ENCODE measurements at places on chromosomes 4 and X. TPM values are rescaled to one million over a fixed set of nuclear protein-coding genes. Genes with fewer than 3 reads are reported as not detected.

The POLN gene
- total RNA-seq = 2.3 TPM

DNA sequence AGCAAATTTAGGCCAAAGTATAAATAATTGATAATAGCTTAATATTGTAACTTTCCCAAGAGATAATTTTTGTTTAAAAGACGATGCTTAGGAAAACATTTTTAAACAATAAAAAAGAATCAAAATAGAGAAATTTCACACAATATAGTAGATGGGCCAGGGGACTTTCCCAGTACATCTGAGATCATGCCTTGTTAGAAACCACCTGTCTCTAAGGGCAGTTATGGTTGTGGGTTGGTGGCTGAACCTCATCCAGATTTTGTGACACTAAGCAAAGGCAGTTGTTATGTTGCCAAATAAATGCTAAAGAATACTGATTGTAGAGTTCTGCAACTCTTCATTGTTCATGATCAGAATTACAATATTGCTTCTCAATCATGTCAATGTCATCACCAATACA lies 270.6 kb downstream of the BANK1 start:
- H3K4me1 ChIP-seq = no peaks in the 10 kb centered on the region
- H3K27me3 ChIP-seq = no peaks in the 10 kb centered on the region
- H3K4me3 ChIP-seq = no peak overlapping the region
- no peaks in the 10 kb centered on the region for H3K36me3 ChIP-seq
- no peak overlapping the region for H3K27ac ChIP-seq

The EGF gene
- total RNA-seq = not detected

DNA sequence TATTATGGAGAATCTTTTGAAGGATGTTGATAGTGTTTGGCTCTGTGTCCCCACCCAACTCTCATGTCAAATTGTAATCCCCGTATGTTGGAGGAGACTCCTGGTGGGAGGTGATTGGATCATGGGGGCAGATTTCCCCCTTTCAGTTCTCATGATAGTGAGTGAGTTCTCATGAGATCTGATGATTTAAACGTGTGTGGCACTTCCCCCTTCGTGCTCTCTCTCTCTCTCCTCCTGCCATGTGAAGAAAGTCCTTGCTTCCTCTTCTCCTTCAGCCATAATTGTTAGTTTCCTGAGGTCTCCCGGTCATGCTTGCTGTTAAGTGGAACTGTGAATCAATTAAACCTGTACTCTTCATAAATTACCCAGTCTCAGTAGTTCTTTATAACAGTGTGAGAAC lies 166.1 kb upstream of the NUDT6 start:
- no peak overlapping the region for H3K4me3 ChIP-seq
- no peaks in the 10 kb centered on the region for H3K4me1 ChIP-seq
- peaks cover 31% of the 10 kb centered on the region for H3K36me3 ChIP-seq
- H3K27me3 ChIP-seq = no peaks in the 10 kb centered on the region
- DNase-seq = no peak

GRCh38 chrX:74449322-74449936 lies 28.1 kb downstream of the SLC16A2 start:
- H3K4me1 ChIP-seq = peaks cover 4% of the 10 kb centered on the region
- H3K36me3 ChIP-seq = no peaks in the 10 kb centered on the region
- no peak for DNase-seq
- H3K27ac ChIP-seq = no peak overlapping the region
- H3K27me3 ChIP-seq = no peaks in the 10 kb centered on the region

GRCh38 chr4:154626793-154627484 lies 14.5 kb upstream of the FGG start:
- no peaks in the 10 kb centered on the region for H3K36me3 ChIP-seq
- no peaks in the 10 kb centered on the region for H3K4me1 ChIP-seq
- H3K27ac ChIP-seq = no peak overlapping the region
- DNase-seq = peak; percentile 80
- peaks cover 28% of the 10 kb centered on the region for H3K27me3 ChIP-seq
- H3K4me3 ChIP-seq = no peak overlapping the region

The TRMT44 gene
- 35.7 TPM for total RNA-seq

GRCh38 chr4:165872461-165873297 lies at the start of gene TLL1:
TLL1 (plus strand) TSS chr4:165873237; CDS start chr4:165873905, 668 bp downstream.
- peak within 1 kb of the TSS; percentile 43 for H3K4me3 ChIP-seq
- DNase-seq = no peak
- peaks cover 58% of the 10 kb centered on the region for H3K27me3 ChIP-seq
- no peak within 1 kb of the TSS for H3K27ac ChIP-seq

GRCh38 chrX:45745479-45745878 lies 544.8 kb upstream of the DIPK2B start:
- H3K27me3 ChIP-seq = no peaks in the 10 kb centered on the region
- peaks cover 56% of the 10 kb centered on the region for H3K36me3 ChIP-seq
- peak overlapping the region; percentile 65 for H3K27ac ChIP-seq
- peaks cover 35% of the 10 kb centered on the region for H3K4me1 ChIP-seq

DNA sequence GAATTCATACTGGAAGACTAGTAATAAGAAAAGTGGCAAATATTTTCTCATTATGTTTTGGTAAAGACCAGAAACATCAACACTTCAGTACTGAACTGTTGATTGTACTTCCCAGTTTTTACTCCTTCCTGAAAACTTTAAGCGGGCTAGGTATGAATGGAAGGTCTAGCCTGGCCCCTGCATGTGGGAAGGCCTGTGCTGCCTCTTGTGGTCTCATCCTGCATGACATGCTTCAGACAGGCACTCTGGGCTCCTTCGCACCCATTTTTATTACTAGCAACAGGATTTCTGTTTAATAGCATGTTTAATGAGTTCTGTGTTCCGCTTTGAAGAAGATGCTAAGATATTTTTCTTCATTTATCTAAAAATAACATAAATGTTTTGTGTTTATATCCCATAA lies 279.1 kb downstream of the ANK2 start:
- no peak for DNase-seq
- H3K27ac ChIP-seq = no peak overlapping the region
- peaks cover 25% of the 10 kb centered on the region for H3K27me3 ChIP-seq
- H3K4me1 ChIP-seq = no peaks in the 10 kb centered on the region
- no peak overlapping the region for H3K4me3 ChIP-seq

The AWAT2 gene
- not detected for total RNA-seq

DNA sequence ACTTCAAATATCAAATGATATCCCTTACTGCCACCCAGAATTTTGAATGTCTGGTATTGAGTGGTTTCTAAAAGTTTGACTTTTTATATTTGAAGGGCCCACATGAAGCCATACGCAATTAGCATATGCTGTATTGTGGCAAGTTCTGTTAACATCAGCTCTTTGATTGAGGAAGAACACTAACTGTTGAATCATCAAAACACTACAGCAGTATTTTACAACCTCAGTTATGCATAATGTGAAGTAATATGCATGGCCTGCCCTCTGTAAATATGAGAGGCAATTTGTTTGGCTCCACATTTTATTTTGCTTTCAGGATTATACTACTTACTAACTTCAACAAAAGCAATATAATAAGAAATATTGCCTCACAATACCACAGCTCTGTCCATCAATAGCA lies 62.2 kb upstream of the DMD start:
- no peak overlapping the region for H3K27ac ChIP-seq
- H3K4me3 ChIP-seq = no peak overlapping the region
- H3K4me1 ChIP-seq = no peaks in the 10 kb centered on the region
- no peak for DNase-seq
- H3K27me3 ChIP-seq = no peaks in the 10 kb centered on the region

DNA sequence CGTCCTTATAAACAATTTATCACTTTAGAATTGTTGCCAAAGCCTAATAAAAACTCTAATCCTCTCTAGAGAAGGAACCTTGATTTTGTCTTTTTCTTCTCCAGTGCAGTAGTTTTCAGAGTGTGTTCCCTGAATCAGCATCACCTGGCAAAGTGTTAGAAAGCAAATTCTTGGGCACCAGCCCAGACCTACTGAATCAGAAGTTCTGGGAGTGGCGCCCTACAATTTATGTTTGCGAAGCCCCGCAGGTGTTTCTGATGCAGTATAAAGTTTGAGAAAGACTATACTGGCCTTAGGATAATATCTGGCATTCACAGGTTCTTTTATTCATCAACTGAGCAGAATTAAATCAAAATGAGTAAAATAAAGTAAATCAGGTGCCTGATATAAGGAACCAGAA lies 645.8 kb upstream of the ATOH1 start:
- DNase-seq = no peak
- no peak overlapping the region for H3K27ac ChIP-seq
- H3K4me1 ChIP-seq = no peaks in the 10 kb centered on the region

DNA sequence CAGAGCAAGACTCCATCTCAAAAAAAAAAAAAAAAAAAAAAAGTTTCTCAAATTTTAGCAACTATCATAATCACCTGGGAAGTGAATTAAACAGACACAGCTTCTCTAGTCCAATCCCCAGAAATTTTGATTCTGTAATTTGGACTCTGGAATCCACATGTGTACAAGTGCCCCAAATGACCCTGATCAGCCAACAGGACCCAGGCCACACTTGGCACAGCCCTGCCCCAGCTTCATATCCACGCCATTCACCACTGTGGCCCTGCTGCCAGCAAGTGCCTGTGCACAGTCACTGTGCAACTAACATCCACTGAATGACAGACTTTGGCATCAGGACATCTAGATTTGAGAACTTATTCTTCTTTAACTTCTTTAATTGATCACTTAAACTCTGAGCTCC lies 14.1 kb upstream of the CXCL13 start:
- H3K27me3 ChIP-seq = no peaks in the 10 kb centered on the region
- peak overlapping the region; percentile 43 for H3K27ac ChIP-seq
- peaks cover 3% of the 10 kb centered on the region for H3K36me3 ChIP-seq
- H3K4me1 ChIP-seq = peaks cover 66% of the 10 kb centered on the region

The PPP1R2C gene
- total RNA-seq = not detected

DNA sequence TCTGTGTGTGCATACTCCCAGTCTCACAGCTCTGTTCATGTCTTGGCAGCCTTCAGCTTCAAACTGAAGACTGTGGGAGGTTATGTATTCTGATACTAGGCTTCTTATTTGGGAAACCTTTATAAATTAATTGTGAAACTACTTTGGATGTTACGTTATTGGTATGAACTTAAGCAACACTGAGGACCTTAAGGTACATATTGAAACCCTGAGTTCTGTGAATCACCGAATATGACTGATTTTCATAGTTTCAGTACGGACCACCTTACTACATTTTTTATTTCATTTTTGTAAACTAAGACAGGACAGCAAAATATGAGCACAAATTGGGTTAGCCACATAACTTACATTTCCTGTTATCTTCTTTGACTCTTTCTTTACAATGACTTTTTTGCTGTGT lies 498.4 kb downstream of the PDGFC start:
- H3K4me1 ChIP-seq = no peaks in the 10 kb centered on the region
- no peaks in the 10 kb centered on the region for H3K27me3 ChIP-seq
- DNase-seq = no peak
- H3K27ac ChIP-seq = no peak overlapping the region
- H3K4me3 ChIP-seq = no peak overlapping the region

The LDB2 gene
- total RNA-seq = not detected

DNA sequence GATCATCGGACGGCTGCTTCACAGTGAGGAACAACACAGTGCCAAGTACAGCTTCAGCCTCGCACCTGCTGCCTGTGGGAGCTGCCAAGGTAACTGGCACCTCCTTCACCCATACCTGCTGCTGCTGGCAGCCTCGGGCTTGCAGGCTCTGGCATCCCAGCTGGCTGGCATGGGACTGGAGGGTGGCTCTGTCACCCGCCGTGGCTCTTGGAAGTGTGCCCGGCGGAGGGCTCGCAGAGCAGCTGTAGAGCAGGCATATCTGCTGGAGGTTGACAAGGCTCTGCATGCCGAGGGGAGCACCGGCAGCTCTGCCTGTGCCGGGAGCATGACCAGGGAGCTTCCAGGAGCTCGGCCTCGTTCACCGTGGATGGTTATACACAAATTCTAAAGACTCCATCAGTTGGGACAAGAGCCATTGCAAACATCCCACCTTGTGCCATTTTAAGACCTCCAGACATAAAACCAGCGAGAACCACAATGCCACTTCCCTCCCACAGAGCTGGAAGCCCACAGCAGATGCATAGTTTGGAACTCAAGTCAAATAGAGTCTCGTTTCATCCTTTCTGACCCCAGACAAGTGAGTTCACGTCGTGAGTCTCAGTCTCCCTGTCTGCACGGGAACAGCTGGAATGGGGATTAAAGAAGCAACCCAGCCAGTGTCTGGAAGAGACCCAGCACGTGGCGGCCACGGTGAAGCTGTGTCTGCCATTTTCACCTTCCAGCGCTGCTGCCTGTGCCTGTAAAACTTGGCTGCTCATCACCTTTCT lies 84.3 kb upstream of the PSAPL1 start:
- no peak overlapping the region for H3K4me3 ChIP-seq
- H3K27me3 ChIP-seq = peaks cover 20% of the 10 kb centered on the region
- peaks cover under 1% of the 10 kb centered on the region for H3K4me1 ChIP-seq
- no peaks in the 10 kb centered on the region for H3K36me3 ChIP-seq
- H3K27ac ChIP-seq = no peak overlapping the region
- no peak for DNase-seq

The C4orf50 gene
- total RNA-seq = 0.16 TPM

DNA sequence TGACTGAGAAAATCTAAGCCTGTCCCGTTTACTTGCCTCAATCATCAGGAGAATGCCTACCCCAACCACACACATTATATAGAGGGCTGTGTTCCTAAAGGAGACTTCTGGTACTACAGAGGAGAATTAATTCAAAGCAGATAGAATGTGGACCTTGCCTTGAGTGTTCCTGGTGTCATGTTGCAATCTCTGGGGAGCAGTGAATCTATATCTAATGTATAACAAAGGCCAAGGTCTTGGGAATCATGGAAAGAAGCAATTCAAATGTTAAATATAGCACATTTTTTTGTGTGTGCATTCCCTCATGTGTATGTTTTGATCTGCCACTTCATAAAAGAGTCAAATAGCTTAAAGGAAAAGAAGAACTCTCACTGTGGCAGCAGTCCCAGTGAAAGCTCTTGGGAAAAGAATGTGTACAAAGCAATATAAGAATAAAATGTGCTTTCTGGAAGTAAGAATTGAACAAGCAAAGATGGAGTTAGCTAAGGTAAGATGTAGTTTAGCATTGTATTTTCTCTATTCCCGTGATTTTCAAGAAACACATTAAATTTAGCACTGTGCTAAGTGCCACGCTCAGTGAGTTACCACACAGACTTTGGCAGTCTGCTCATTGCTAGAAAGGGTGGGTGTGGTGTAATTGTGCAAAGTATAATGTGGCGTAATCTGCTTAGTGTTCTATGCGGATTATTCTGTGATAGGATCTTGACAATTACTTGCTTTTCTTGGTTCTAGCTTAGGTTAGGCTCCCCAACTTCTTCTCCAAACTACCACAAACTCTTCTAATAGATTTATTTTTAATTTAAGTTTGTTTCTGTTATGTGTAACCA lies 13.7 kb downstream of the ADH6 start:
- no peaks in the 10 kb centered on the region for H3K4me1 ChIP-seq
- peaks cover 2% of the 10 kb centered on the region for H3K27me3 ChIP-seq
- H3K4me3 ChIP-seq = no peak overlapping the region
- no peak for DNase-seq
- no peaks in the 10 kb centered on the region for H3K36me3 ChIP-seq
- no peak overlapping the region for H3K27ac ChIP-seq

- H3K4me1 ChIP-seq = no peaks in the 10 kb centered on the region
- H3K36me3 ChIP-seq = no peaks in the 10 kb centered on the region
- no peaks in the 10 kb centered on the region for H3K27me3 ChIP-seq
- no peak for DNase-seq
- no peak overlapping the region for H3K4me3 ChIP-seq
- no peak overlapping the region for H3K27ac ChIP-seq
Measured at GRCh38 chr4:125594056-125594602, 279.4 kb downstream of the FAT4 start.

GRCh38 chr4:88159229-88159725 lies 838 bp upstream of the ABCG2 start:
- H3K27ac ChIP-seq = peak overlapping the region; percentile 50
- no peaks in the 10 kb centered on the region for H3K36me3 ChIP-seq
- peak overlapping the region; percentile 85 for H3K4me3 ChIP-seq
- peaks cover 23% of the 10 kb centered on the region for H3K27me3 ChIP-seq
